Tibial artery (tissue), 4 donors: ENCODE measurements at places on chromosomes 1 and 21.

- DNase-seq, result no peak
Measured at GRCh38 chr21:37548521-37548981, 182.0 kb downstream of the DYRK1A start.

DNA sequence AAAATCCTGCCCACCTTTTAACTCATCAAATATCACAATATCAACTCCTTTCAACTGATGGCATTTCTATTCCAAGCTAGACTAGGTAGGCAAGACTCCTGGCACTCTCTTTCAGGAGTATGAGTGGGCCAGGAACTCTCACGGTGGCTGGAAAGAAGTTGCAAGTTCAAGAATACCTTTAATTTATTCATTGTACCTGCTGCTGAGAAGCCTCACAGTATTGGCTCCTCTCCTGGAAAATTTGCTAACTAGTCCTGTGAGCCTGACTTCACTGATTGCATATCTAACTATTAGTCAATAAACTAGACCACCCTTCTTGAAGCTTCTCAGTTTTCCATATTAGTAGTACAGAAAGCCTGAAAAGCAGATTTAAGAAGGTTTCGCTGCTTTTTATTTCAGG lies 120.2 kb downstream of the DUSP10 start:
- no peak for DNase-seq

DNA sequence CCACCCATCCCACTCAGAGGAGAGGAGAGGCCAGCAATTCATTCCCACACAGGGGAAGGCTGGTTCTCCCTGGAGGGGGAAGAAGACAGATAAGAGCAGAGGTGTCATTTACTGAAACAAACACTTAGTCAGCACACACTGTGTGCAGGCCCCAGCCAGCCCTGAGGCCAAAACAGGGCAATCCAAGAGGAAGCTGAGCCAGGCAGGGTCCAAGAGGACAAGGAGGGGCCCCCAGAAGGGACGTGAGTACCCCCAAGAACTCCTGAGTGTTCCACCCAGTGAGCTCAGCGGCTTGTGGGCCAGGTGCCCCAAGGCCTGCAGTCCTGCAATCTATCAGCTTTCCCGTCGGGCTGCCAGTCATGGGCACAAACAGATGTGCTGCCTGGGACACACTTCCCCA lies 15.8 kb downstream of the ADGRB2 start:
- DNase-seq, result no peak

GRCh38 chr1:46341222-46342083 lies 846 bp downstream of the NSUN4 start:
- DNase-seq, result no peak

- DNase-seq, result no peak
Measured at GRCh38 chr1:12434174-12434573, 183.8 kb downstream of the DHRS3 start.

DNA sequence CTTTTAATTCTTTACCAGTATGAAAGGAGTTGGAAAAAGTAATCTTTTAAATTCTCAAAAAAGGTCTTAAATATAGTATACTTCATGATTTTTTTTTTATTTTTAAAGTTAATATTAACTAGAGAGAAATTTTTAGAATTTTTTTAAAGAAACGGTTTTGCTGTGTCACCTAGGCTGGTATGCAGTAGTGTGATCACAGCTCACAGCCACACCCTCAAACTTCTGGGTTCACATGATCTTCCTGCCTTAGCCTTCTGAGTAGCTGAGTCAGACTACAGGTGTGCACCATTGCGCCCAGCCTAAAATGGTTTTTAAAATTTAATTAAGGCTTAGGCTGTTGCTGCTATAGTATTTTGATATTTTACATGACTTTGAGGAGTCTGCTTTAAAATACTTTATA lies 52.4 kb downstream of the TLCD4 start:
- no peak for DNase-seq
